ENCODE measurements at places on chromosomes 5 and 9.

GRCh38 chr5:146641941-146642340 lies 126.0 kb upstream of the GPR151 start:
- DNase-seq = no peak

DNA sequence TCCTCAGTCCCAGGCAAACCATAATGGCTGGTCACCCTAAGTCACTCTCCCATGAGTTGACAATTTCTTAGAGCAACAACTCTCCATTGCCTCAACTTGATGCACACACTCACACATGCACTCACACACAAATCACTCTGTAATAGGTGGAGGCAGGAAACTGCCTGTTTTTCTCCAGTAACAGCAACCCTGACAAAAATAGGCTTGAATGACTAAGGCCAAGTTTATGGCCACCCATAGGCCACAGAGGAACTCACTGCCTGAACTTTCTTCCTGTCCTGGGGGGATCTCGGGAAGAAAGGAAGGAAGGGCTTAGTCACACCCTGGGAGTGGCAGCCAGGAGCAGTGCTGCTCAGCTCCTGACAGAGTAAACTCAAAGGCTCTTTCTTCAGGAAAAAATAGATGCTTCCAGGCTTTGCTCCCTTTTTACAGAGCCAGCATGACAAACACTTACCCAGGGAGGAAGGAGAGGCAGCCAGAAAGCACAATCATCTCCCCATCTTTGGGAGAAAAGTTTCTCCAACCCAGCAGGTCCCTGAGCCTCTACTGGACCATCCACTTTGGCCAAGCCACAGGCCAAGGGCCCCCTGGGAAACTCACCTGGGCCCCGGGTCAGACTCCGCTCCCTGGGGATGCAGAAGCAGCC lies 368 bp downstream of the SH3TC2 start:
- DNase-seq = no peak

DNA sequence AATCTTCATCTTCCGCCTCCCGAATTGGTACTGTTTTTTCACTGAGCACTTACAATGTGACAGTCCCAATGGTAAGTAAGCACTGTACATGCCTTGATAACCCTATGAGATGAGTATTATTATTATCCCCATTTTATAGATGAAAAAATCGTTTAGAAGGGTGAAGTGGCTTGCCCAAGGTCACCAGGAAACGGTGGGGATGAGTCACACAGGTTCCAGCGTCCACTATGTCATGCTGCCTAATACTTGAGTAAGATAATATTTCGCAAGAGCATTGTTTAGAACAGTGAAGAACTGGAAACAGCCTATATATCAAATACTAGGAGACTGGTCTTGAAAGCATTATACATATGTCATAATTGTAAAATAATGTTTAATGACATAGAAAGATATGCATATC lies 12.9 kb downstream of the HAND1 start:
- DNase-seq = no peak

GRCh38 chr5:61232490-61233050 lies 70.3 kb upstream of the SMIM15 start:
- no peak for DNase-seq

DNA sequence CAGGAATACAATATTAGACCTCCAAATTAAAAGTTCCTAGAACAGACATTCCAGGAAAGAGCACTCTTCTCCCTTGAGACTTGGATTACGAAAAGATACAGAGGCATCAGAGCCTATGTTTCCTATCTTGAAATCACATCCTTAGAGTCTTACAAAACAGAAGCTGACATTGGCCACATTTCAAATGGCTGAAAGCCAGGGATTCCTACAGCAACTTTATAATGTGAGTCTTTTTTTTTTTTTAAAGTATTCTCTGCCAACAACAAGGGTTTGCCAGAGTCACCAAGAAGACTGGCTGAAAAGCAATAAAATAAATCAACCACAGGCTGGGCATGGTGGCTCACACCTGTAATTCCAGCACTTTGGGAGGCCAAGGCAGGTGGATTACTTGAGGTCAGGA lies 63.1 kb downstream of the TRPM6 start:
- no peak for DNase-seq

DNA sequence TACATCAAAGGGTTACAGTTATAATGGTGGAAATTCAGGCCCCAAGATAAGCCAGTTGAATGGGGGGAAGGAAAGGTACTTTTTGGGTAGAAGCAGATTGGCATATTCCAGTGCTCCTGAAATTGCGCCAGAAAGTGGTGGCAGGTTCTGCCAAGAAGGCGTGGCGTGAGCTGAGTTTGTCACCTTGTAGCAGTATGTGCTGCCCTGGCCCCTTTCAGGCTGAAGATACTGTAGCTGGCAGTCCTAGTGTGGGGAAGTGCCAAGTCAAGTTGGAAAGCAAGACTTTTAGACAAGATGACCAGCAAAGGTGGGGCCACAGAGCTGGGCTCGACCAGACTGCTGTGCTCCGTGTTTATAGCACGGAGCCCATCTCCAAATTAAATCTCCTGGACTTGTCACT lies 133.6 kb upstream of the GLRA1 start:
- no peak for DNase-seq

GRCh38 chr5:151897896-151898295 lies 26.8 kb downstream of the GLRA1 start:
- DNase-seq = no peak

DNA sequence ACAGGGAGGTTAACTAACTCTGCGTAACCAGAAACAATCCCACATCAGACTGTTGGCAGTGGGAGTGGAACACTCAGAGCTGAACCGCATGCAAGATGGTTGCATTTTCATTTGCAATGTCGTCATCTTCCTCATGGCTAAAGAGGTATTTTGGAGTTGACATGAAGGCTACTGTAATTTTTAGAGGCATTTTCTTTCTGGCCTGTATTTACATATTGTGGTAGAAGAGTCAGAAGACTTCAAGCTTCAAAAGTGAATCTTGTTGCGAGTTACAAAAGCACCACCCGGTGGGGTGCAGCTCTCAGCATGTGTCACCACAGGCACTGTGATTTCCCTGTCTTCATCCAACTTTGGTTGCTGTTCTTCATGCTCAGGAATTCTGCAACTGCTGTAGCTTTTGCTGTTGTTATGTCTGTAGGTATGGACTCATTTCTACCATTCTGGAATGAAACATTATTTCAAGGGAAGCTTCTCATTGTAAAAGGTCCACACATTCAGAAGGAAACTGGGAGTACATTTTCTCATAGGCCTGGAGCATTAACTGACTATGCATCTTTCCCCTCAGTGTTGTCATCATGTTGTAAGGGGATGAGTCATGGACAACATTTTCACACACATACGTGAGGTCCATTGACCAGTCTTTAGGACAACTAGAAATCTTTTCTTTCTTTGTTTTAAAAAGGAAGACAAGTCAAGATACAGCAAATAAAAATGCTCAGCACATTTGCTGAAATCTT lies 35.4 kb upstream of the GDNF start:
- DNase-seq = no peak

DNA sequence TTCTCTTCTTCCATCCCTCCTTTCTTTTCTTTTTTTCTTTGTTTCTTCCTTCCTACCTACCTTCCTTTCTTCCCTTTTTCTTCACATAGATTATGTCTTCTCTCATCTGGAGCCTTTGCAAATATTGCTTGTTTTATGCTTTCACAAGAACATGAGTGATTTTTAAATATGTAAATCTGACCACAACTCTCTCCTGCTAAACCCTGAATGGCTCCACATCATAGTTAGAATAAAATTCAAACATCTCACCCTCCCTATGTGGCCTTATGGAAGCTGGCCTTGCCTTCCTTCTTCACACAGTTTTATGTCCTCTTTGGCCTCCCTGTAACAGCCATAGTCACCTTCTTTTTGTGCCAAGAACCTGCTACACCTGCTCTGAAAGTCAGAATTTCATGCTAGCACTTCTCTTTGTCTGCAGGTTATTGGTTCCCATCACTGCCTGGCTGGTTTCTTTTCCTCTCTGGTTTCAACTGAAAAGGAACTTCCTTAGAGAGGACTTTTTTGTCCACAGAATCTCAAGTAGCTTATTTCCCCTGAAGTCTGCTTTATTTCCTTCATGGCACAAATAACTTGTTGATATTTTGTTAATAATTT lies 114.3 kb upstream of the TNC start:
- no peak for DNase-seq

GRCh38 chr9:21030389-21031035 lies 928 bp downstream of the HACD4 start:
- no peak for DNase-seq

DNA sequence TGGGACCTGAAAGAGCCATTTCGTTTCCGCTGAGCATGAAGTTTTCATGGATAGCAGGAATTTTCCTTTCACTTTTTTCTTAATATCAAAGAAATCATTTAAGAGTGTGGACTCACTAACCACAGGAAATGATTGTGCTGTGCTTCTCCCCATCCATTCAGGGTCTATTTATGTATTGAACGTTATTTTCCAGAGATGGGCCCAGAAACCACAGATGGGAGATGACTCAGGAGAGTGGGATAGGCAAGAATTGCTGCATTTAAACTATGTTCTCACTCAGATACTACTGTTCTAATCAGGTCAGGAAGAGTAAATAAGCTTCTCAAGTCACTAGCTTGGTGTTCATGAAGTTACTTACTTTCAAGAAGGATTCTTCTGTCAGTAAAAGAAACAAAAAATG lies 763.8 kb downstream of the DTWD2 start:
- DNase-seq = no peak

DNA sequence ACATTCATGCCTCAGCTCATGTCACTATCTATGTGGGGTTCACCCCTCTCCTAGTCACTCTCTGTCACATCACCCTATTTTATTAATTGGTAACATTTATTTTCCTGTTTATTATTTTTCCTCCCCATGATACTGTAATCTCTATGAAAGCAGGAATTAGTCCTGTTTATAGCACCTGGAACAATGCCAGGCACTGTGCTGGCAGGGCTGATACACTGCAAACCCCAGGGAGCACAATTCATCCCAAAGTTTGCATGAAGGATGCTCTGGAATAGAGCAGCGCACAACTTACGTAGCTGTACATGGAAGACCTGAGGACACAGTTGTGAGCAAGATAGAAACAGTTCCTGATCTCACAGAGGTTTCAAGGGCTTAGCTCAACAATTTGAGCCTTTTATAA lies 103.2 kb downstream of the NSG2 start:
- DNase-seq = no peak

- DNase-seq = no peak
Observed at GRCh38 chr9:130041648-130042405, 1.2 kb downstream of the FNBP1 start.

- DNase-seq = no peak
Observed at GRCh38 chr9:37034305-37034937, 353 bp upstream of the PAX5 start.

DNA sequence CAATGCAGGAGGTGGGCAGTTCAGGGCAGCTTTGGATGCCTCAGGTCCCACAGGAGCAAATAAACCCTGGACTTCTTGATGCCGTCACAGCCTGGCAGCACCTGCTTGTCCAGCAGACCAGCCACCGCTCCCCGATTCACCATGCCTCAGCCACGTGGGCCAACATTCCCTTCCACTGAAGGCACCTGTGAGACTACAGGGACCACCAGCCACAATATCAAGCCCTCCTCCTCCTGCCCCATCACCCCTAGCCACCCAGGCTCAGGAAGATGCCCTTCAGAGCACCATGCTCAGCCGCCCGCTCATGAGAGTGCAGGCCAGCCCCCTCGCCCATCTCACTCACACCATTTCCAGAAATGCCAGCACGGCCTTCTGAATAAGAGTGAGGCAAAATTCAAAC lies 234.7 kb downstream of the SYK start:
- DNase-seq = no peak

DNA sequence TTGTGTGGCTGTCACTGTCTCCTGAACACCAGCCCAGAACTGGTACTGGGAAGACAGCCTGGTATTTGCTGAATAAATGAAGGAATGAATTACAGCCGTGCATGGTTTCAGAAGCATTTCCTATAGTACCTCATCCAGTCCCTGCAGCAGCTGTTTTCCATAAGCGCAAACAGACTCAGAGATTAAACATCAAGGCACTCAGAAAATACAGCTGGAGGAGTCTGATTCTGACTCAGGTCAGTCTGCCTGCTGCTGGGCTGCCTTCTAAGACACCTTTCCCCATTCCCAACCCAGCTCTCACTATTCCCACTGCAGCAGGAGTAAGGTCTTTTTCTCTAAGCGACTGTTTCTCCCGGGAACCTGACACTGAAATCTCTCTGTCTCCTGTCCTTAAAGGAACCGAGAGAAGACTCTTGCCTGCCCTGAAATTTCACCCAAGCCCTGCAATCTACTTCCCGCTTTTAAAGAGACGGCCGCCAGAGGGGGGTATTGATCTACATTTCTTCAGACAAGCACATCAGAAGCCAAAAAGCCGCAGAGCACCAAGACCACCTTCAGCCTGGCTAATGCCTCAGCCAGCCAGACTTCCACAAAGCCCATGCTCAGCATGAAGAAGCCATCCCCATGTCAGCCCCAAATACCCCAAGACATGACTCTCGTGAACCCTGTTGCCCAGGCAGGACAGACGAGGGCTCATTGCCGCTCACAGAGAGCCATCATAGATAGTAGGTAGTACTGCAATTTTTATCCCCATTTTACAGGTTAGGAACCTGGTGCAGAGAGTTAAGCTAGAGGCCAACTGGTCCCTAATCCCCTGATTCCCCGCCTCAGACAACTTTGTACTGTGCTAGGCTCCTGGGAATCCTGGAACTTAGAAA lies 5.4 kb upstream of the FOXI1 start:
- peak; percentile 38 for DNase-seq

- no peak for DNase-seq
Observed at GRCh38 chr9:93097511-93098201, 1.6 kb downstream of the CARD19 start.

DNA sequence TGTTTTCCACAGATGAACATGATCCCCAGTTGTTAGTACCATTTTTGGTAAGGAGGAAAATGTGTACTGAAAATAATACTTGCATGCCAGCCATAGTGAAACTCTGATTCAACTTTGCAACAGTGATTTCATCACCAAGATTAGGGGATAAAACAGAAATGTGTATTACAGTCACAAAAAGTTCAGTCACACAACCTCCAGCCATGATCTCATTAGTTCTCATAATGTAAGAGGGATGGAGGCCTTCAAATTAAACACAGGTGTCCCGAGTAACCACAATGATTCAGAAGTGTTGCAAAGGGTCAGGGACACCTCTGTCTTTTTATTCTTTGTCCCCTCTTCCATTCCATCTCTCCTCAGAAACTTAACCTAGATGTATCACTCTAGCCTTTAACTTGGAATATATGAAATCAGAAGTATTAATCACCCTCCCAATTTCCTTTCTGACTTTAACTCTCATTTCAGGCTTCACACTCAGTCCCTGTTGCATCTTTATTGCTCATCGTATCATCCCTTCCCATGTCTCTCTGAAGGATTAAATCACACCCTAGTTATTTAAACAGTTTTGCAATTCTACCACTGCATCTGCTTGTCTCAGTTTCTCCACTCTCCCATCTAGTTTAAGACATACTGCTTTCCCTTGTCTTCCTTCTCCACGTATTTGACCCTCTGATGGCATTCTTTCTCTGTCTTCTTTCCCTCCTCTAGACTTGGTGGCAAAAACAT lies 291.2 kb downstream of the ADAMTS6 start:
- DNase-seq = no peak

DNA sequence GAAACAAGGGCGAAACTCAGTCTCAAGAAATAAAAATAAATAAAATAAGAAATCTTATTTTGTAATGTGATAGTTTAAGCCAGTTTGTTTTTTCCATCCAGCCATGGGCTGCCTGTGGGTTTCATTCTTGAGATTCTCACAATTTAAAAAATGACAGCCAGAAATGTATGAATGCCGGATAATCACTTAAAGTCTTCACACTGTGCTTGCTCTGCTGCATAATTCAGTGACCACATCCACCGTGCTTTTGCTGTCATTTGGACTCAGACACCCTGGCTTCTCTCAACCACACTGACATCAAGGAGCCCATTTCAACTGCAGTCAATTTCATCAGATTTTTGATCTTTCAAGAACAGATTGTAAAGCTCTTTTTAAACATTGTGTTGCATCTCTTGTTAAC lies 61.0 kb upstream of the DAPK1 start:
- DNase-seq = no peak

GRCh38 chr5:133140311-133140710 lies 88.5 kb downstream of the HSPA4 start:
- DNase-seq = no peak

Measured in activated CD8-positive, alpha-beta memory T cell treated with anti-CD3 and anti-CD28 coated beads for 1 hour (primary cell).